ENCODE measurements at places on chromosomes 16 and 17. TPM values are rescaled to one million over a fixed set of nuclear protein-coding genes. Genes with fewer than 3 reads are reported as not detected.
A peak's percentile ranks its signal among the peaks of the same experiment; 100 is the strongest.

- DNase-seq = no peak
Observed at GRCh38 chr16:88809068-88809675, 2.6 kb downstream of the APRT start.

GRCh38 chr16:70252355-70252988, 732 bp upstream of the EXOSC6 start:
- peak; percentile 29 for DNase-seq

The CCL3 gene
- total RNA-seq = 336 TPM

The FOXL1 gene
- total RNA-seq = not detected

The SHISA9 gene
- total RNA-seq = 0.14 TPM

GRCh38 chr16:87169509-87169995, 147.6 kb downstream of the C16orf95 start:
- no peak for DNase-seq

GRCh38 chr17:13474073-13474800, 127.5 kb downstream of the HS3ST3A1 start:
- no peak for DNase-seq

The BCAS3 gene
- 28.0 TPM for total RNA-seq

DNA sequence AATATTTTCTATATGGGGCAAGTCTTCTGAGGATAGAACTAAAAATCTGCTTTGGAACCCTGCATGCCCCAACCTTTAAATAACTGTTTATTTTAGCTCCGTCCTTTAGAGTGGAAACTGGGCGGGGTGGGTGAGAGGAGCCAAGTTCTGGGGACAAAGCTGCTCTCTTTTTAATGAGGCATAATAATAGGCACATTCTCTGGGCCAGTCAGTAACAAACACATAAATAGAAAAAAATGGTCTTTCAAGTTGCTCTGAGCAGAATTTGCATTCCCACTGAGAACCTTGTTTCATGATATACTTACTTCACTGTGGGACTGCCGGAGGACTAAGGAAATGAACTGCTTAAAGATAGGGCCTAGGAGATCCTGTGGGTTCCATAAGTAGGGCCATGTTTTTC, 51.5 kb downstream of the KNOP1 start:
- no peak for DNase-seq

DNA sequence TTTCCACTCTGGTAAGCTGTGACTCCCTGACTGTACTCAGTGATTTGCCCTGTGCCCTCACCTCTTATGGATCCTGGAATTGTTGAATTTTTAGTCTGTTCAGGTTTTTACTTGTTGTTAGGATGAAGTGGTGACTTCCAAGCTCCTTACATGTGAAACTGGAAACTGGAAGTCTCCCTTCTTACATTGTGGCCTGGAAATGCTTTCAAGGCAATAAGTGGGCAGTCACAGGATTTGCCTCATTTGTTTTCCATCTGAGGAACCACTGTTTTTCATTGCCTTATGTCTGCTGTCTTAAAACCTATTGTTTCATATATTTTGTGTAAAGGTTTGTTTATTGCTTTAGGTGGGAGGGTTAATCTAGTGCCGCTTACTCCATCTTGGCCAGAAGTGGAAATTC, 155.8 kb downstream of the CYB561 start:
- DNase-seq = no peak

The GP1BA gene
- total RNA-seq = not detected

DNA sequence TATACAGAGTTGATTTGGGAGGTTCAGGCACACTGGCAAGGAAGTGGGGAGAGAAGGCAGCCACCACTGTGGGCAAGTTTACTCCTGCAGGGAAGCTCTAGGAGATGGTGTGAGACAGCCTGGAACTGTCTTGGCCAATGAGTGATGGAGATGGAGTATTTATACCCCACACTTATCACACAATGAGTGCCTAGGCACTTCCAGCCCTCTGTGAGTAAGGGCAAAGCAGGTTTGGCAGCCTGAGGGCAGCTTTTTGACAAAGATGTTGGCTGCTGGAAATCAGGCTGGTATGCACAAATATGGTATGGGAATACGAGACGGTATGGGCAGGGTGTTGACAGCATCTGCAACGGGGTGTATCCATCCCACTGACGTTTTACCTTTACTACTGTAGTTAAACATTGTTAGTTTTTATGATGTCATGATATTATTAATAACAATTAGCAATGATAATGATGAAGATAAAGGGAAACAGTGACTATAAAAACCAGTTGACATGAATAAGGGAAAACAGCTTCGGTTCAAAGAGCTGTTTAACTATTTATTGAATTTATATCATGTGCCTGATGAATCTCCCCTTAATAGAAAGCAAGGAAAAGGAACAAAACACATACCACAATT, 149.9 kb downstream of the CDK5R1 start:
- no peak for DNase-seq

GRCh38 chr17:50926523-50926922, 60.4 kb upstream of the TOB1 start:
- DNase-seq = peak; percentile 39

DNA sequence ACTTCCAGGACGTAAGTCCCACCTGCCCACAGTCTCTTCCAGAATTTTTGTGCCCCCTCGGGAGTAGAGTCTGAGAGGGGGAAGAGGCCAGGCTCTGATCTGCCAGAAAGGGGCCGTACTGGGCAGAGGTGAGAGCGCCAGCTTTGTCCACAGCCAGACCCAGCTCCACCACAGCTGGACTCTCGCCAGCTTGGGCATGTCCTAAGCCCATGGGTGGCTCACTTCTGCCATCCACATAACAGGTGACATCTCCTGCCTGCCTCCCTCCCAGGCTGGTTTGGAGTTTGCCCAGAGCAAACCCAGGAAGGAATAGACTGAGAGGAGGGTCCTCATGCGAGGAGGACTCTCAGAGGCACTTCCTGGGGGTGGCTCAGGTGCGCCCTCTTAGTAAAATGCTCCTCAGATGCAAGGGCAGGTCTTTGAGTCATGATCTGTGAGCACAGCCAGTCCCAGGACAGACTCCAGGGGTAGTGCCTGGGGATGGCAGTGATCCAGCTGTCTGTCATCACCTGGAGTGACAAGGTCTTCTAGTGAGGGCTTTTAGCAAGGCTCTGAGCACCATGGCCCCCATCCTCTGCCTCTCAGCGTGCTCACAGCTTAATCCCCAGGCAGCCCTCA, 89.2 kb downstream of the AMFR start:
- no peak for DNase-seq

GRCh38 chr16:56278196-56278855, 87.0 kb downstream of the GNAO1 start:
- DNase-seq = no peak

All from activated T-cell treated with anti-CD3 and anti-CD28 coated beads, Interleukin-2, amount 50 U/mL, for 72 hours (primary cell).